NCI-H524 treated with DMSO at 0.1 percent for 48 hours (cell line): ENCODE measurements at places on chromosomes 1 and 21.

DNA sequence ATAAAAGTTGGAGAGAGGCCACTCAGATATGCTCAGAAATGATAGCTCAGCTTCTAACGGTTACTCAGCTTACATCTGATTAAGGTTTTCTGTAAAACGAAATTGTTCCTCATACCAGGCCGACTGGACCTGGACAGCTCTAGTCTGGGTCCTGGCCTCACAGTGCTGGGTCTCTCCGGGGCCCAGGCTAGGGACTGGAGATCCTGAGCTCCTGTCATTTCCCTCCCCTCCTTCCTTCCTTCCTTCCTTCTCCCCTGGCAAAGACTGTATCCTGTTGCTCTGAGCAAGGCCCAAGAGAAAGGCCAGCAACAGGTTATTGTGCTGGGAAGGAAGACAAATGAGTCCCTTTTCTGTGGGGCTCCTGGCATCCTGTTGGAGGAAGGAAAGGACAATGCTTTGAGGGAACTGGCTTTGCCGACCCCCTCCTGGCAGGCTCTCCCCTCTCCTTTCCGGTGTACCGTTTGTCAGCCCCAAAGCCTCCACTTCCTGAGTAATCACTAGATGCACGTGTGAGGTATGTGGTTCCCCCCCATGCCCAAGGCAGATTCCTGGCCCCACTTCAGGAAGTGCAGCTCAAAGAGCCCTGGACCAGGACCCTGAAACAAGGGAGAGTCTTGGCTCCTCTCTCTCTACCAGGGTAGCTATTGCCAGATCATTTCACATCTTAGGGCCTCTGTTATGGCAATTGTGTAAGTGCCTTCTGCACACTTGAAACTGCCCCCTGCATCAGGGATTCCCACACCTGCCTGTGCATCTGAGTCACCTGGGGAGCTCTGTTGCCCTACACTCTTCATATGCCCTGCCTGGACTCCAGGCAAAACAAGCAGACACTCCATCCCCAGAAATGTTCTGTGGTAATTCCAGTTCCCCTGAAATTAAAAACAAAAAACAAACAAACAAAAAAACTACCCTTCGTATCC is 212.7 kb upstream of the FGGY start:
- no peak for DNase-seq

DNA sequence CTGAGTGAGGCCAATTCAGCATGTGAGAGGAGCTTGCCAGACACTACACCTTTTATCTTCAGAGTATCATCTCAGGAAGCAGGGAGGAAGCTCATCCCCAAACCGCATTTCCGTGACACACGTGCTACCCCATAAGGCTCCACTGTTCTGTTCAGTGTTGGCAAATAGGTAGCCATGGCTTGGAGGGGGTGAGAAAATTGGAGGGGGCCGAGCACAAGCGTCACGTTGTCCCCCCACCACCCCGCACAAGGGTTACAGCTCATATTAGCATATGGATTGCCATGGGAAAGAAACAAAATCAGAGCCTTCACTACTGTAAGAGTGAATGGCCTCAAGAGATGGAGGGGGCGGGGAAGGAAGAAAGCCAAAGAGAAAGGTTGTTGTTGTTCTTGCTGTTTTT is 46.7 kb downstream of the OLIG1 start:
- DNase-seq = no peak

DNA sequence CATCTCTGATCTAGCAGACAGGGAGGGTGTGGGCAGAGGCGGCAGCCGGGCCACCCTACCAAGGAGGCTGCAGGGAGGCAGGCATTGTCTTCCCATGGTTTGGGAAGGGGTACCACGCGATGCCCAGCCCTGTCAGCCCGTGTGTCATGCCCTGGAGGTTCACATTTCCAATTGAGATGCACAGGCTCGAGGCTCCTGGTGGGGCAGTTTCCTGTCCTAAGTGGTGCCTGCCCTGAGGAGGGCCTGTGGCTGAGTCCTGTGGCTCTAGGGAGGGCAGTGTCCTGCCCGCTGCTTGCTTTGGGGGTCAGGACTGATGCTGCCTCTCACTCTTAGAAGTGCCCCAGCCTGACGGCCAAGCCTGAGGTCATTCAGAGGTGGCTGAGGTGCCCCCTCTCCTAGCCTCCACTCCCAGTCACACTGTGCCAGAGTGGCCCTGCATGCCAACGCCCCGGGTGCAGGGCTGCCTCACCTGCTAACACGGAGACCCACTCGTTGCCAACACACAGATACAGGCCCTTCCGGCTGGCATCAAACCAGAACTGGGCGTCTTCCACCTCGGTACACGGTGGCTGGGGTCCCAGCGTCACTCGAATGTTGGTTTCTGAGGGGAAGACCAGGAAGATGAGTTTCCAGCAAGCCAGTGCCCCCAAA is 11.9 kb downstream of the KRTAP10-1 start:
- no peak for DNase-seq

DNA sequence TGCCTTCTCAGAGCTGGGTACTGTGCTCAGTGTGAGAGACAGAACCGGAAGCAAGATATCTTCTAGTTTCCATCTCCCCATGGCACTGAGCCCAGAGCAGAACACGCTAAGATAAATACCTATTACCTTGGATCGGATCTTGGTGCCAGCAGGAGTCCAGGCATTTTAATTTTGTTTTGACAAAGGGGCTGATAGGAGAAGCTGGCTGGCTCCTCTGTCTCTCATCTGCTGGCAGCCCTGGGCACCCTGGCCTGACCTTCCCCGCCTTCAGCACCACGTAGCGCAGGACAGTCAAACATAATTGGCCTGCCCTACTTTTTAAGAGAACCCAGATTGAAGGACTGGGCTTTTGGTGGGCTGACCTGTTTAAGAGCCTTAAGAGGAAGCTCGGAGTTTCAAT is 160.7 kb upstream of the KLHDC7A start:
- DNase-seq = no peak

DNA sequence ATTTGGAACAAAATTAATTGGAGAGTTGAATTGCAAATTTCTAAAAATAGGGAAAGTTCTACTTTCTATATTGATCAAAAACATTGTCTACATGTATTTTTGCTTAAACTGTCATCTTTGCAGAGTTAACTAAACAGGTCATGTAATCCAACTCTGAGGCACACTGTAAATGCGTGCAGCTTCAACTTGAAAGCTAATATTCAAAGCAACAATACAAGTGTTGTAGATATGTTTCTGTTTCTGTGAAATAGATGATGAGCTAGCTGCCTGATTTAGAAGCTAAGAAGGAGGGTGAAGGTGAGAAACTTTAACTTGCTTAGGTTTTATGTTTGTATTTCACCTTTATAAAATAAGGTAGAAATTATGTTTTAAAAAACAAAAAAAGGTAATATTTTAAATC is 77.2 kb downstream of the IVNS1ABP start:
- no peak for DNase-seq

DNA sequence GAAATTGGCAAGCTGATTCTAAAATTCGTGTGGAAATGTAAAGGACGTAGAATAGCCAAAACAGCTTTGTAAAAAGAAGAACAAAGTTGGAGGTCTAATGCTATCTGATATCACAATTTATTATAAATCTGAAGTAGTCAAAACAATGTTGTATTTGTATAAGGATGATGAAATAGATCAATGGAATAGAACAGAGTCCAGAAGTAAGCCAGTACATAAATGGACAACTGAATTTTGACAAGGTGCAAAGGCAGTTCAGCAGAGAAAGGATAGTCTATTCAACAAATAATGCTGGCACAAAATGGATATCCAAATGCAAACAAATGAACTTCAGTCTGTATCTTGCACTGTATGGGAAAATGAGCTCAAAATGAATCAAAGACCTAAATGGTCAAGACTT is 20.2 kb downstream of the RALGPS2 start:
- DNase-seq = no peak

GRCh38 chr1:204190212-204191211 is 5.8 kb downstream of the KISS1 start:
- no peak for DNase-seq

DNA sequence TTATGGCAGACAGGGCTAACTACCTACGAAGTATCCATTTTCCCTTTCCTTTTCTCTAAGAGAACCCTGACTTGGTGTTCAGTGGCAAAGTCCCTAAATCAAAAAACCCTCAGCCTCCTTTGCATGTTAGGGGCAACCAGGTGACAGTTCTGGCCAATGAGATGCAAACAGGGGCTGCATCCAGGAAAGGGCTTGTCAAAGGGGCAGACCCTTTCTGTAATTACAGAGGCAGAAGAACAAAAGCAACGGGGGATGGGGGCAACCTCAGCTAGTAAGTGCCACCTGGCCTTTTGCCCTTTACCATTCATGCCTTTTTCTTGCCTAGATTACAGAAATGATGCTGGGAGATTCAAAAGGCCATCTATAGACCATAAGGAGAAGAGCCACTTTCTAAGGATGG is 34.4 kb downstream of the GLUL start:
- DNase-seq = no peak

DNA sequence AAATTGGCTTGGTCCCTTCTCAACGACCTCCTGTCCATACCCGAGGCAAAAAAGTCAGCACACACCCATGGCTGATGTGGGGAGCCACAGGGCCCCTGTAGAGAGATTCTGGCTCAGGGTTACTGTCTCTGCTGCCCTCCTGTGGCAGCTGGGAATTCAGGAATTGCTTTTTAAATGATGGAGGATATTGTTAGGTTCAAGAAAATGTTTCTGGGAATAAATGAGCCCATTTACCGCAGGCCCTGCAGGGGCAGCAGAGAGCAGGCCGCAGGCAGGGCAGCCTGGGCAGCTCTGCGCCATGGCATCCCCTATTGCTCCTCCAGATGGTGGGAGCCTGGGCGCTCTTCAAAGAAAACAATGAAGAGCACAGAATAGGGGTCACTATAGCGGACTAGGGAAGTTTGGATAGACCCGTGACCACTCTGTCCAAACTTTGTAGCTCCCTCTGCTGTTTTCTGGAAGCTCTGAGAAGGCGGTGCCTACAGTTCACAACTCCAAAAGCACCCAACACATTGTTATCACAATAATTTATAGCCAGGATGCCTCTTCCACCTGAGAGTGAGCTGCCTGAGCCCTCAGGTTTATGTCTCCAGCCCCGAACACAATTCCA is 201.1 kb downstream of the BACH1 start:
- peak; percentile 27 for DNase-seq

DNA sequence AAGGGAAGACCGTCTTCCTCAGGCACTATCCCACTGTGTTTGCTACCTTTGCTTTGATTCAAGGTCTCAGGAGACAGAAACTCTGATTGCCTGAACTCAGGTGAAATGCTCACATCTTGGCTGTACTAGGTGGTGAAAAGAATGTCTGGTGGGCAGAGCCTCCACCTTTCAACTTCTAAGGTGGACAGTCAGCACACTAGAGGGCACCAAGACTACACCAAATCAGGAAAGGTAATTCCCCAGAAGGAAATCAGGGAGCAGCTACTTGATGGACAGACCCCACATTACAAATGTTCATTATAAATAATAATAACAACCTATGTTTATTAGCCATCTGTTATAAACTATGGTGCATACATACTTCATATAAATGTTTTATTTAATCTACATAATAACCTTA is 220.9 kb downstream of the ATG4C start:
- DNase-seq = no peak

DNA sequence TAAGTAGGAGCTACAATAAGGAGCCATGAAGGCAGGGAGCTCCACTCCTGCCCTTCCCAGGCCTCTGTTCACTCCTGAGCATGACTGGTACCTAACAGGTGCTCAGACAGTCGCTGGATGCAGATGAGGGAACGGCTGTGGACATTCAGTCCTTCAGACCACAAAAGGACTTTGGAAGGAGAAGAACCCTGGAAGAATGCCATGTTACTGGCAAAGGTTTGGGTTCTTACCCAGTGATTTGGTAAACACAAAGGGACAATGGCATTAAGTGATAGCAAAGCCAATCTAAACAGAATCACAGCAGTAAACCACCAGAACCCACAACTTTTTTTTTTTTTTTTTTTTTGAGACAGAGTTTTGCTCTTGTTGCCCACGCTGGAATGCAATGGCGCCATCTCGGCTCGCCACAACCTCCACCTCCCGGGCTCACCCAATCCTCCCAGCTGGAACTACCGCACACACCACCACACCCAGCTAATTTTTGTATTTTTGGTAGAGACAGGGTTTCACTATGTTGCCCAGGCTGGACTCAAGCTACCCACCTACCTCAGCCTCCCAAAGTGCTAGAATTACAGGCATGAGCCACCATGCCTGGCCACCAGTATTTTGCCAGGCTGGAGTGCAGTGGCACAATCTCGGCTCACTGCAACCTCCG is 7.5 kb upstream of the CBR3 start:
- no peak for DNase-seq

- DNase-seq = peak; percentile 28
These were observed 42.9 kb downstream of the HLX start for GRCh38 chr1:220921971-220922635.

GRCh38 chr21:41158026-41158425 is 9.9 kb upstream of the BACE2 start:
- no peak for DNase-seq

- no peak for DNase-seq
These were observed 30.7 kb downstream of the DMBX1 start for GRCh38 chr1:46520063-46520911.

DNA sequence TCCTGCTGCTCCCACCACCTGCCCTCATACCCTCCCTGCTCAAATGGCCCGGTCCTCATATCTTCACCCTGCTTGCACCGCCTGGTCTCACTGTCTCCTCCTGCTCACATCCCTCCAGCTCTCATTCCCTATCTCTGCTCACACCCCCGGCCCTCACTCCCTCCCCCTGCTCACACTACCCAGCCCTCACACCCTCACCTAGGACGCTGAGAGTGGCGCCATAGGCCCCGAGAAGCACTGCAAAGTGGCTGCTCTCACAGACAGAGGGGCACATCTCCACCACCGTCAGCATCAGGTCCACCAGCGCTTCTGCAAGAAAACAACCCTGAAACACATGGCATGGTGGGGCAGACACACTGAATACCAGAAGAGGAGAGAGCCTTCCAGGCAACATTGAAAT is 38.6 kb downstream of the MRAP start:
- no peak for DNase-seq

DNA sequence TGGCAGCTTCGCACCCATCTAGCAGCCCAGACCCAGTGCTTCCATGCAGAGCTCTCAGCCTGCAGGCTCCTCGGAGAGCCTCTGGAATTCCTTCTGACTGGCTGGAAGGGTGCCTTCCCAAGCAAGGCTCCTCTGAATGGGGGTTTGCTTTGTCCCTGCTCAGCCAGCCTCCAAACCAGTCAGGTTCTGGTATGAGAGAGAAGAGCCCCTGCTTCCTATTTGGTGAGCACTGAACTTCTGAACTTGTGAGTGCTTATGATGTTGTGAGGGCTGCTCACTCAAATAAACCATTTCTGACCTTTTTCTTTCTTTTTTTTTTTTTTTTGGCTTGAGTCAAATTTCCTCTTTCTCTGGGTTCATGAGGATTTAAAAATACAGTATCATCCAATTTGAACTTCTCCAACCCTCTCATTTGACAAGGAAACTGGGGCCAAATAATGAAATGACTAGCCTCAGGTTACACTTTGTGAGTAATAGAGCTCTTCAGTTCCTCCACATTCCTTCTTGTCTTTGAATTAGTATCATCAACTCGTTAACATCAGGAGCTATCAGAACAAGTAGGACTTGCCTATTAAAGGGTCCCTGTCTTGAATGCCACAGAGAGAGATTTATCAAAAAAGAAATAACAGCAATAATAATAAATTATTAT is 39.6 kb downstream of the GFI1 start:
- no peak for DNase-seq

DNA sequence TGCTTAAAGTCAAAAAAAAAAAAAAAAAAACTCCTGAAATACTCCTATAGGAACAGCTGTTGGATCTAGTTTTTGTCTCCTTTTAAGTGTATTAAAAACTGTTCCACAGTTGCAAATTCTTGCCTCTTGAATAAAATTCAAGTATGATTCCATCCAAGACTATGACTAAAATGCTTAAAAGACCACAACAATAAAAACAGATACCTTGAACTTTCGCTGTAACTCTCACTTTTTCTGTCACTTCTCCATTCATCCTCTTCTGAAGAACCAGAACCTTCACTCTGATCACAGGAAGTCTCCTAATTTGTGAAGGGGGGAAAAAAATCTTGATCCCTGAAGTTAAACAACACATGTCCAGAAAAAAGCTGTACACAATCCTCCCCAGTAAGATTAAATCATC is 55.0 kb upstream of the PSMG1 start:
- no peak for DNase-seq
